Inflammatory macrophage treated with lipopolysaccharide for 4 hours (primary cell): ENCODE measurements at places on chromosomes 3 and 15.

DNA sequence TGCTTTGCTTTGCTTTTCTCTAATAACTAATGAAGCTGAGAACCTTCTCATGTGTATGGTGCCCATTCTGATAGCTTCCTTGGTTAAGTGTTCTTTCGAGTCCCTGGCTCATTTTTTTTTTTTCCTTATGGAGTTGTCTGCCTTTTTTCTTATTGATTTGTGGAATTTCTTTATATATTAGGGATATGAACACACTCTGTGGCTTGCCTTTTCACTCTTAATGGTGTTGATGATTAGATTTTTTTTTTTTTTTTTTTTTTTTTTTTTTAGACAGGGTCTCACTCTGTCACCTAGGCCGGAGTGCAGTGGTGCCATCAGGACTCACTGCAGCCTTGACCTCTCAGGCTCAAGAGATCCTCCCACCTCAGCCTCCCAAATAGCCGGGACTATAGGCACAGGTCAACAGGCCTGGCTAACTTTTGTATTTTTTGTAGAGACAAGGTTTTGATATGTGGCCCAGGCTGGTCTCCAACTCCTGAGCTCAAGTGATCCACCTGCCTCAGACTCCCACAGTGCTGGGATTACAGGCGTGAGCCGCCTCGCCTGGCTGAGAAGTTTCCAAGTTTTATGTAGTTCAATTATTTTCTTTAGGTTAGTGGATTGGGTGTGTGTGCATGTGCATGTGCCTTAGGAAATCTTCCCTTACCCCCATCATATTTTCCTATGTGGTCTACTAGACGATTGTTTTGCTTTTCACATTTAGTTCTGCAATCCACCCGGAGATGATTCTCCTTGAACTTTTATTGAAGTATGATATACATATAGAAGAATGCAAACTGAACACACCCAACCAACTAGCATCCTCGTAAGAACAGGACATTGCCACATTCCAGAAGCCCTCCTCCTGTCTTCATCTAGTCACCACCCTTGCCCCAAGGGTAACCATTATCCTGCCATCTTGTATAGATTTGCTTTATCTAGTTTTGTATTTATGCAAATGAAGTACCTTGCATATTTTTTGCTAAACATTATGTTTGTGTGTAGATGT is 1.7 kb upstream of the SNRPA1 start:
- DNase-seq = no peak

GRCh38 chr3:2246873-2247648 is 148.4 kb downstream of the CNTN4 start:
- no peak for DNase-seq

DNA sequence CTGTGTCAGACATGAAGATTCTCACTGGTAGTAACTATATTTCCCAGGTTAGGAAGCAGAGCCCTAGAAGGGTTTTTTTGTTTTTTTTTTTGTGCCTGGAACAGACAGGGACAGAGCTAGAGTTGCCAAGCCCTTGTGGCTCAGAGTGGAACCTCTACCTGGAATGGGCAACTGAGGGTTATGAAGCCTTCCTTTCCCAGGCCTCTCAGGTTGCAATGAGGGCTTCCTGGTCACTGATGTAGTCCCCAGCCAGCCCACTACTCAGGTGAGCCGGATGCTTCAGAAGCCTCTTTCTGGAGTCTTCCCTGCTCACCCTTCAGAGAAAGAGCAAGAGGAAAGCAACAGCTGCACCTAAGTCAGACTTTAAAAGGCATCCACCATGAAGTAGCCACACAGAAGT is 48.8 kb upstream of the MANF start:
- no peak for DNase-seq

GRCh38 chr15:66877477-66878271 is 175.6 kb downstream of the SMAD6 start:
- DNase-seq = no peak

GRCh38 chr15:81118361-81118760 is 15.7 kb upstream of the CFAP161 start:
- no peak for DNase-seq
